Type B pancreatic cell (in vitro differentiated cells): ENCODE measurements at places on chromosomes 3 and 15.

DNA sequence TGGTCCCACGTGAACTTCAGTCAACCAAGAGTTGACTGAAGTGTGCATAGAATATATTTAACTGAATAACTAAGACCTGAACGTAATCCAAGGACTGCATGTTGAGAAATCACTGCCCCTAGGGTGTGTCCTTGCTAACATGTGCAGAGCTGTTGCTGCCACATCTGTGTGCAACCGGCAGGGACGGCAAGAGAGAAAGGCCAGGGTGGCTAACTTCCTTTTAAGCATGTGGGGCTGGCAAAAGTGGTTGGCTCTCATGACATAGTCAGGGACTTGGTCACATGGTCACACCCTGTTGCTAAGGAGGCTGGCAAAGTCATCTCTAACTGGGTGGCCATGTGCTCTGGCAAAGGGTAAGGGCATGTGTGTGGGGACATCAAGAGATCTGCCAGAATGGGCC lies 52.4 kb downstream of the GASK1A start:
- peak; percentile 37 for DNase-seq

DNA sequence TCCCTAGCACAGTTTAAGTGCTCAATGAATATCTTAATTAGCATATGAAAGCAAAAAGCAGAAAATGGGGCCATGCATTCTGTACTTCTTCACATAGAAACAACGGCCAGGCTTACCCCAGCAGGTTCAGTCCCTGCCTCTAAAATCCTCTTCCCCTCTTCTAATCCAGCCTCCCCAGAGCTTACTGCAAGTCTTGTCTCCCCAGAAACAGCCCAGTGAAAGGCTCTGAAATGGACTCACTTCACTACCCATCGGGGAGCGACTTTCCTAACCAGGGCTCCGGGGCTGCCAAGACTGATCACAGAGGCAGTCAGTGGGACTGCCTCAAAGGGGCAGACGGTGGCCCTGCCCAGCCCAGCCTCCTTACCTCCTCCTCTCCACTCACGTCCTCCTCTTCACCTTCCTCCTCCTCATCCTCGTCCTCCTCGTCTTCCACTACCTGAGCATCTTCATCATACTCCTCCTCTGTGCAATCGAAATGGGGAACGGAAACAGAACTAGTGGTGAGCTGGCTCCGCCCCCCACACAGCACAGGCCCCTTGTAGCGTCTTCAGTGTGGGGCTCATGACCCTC lies 38.0 kb downstream of the ANP32A start:
- DNase-seq: no peak

DNA sequence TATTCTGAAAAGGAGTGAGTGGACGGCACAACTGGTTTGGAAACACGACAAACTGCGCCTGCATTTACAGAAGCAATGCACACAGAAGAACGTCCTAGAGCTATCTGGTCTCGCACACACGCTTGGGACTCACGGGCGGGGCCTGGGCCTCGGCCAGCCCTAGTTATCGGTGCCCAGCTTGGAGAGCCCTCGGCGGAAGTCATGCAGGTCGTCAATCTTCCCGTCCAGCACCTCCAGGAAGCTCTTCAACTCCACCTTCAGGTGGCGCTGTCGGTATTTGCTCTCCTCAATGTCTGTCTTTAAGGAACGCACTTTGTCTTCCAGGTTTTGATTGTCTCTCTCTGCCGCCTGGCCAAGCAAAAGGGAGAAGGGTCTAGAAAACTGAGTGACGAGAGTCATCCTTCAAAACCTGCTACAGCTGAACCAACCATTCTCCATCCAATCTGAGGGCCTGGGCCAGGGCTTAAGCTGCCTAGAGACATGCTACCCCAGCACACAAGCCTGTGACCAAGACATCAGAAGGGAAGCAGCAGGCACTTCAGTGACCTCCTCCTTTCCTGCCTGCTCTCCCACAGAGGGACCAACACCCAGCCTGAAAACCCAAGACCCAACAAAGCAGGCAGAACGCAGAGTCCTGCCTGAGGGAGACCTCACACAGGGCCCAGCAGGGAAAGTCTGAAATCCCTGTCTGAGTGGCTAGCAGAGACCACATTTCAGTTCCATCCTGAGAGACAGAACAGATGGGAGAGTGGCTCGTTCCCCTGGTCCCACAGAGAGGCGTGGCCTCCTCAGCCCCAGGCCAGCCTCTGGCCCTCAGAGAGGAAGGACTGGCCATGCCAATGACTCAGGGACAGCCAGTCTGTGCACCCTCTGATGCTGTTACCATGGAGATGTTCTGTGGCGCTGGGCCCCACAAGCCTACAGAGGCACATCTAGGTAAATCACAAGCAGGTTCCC lies 40.4 kb downstream of the WHAMM start:
- DNase-seq: peak; percentile 71

DNA sequence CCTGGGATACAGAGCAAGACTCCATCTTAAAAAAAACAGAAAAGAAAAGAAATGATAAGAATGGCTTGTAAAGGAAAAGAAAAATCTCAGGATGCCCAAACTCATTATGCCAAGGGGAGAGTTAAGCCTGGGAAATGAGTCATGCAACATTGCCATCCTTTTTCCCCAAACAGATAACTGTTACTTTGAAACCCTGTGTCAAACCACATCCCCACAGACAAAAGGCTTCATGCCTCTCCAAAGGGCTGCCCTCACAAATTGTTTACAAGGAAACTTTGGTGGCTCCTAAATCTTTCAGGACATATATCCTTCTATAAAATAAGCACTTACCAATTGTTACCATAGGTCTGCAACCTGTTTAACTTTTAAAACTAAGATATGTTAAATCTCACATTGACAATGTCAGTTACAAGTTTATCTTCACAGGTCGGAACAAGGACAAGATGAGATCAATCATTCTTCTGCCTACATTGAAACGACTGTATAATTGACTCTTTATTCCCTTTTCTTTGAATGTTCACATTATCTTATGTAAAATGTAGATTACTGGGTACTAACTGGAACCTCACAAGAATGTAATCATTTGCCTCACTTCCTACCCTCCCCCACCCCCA lies 18.6 kb upstream of the SENP7 start:
- DNase-seq: no peak

DNA sequence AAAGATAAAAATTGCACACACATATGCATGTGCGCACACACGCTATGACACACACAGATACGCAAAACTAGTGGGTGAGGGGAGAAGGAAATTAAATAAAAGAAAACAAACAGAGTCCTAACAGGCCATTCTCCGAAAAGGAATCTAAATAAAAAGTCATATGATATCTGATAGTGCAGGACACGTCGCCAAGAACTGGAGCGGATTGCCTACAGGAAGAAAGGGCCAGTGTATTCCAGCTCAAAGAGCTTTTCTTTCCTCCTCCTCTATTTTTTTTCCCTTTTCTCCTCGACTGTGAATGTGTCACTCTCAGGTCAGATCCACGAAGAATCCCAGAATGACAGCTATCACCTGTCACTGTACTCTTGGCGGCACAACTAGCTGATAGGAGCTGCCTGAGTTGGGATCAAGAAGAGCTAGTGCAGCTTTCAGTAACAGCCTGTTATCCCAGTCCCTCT lies 157.8 kb downstream of the TIGIT start:
- no peak for DNase-seq

DNA sequence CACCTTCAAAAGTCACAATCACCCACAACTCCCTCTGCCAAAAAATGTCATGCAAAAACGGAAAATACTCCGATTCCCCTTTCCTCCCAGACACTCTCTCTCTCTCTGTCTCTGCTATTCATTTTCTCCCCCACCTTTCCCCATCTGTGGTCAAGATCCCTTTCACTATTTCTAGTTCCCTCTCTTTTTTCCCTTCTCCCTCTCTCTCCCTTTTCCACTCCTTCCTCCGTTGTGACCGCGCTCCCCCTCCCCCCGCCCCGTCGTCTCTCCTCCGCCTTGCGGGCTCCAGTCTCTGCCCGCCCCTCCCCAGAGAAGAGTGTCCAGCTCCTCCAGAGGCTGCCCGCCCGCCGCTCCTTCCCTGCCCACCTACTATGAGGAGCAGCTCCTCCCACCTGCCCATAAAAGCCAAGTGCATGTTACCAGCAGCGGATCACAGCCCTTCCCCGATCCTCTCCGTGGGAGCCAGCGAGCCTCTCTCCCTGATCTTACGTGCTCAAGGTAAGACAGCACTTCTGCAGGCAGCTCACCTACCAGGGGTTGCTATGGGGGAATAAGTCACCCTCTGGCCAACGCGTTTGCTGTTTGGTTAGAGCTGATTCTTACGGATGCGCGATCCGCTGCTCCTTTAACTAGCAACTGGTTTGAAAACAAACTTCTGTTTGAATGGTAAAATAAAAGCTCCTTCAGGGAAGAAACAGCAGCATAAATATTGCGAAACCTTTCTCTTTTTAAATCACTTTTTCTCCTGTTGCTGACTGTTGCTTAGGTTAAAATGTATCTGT lies at the start of gene COL8A1:
COL8A1 (plus strand) TSS at position 428 of the 782 bp plus-strand sequence. CDS start 152,089 bp downstream, outside the sequence.
- no peak for DNase-seq

- no peak for DNase-seq
Observed at GRCh38 chr3:66456711-66457173, 44.1 kb downstream of the LRIG1 start.

- DNase-seq: no peak
Observed at GRCh38 chr3:183244219-183244618, 8.8 kb upstream of the B3GNT5 start.

- DNase-seq: no peak
Observed at GRCh38 chr15:57470543-57470942, 94.2 kb downstream of the CGNL1 start.

DNA sequence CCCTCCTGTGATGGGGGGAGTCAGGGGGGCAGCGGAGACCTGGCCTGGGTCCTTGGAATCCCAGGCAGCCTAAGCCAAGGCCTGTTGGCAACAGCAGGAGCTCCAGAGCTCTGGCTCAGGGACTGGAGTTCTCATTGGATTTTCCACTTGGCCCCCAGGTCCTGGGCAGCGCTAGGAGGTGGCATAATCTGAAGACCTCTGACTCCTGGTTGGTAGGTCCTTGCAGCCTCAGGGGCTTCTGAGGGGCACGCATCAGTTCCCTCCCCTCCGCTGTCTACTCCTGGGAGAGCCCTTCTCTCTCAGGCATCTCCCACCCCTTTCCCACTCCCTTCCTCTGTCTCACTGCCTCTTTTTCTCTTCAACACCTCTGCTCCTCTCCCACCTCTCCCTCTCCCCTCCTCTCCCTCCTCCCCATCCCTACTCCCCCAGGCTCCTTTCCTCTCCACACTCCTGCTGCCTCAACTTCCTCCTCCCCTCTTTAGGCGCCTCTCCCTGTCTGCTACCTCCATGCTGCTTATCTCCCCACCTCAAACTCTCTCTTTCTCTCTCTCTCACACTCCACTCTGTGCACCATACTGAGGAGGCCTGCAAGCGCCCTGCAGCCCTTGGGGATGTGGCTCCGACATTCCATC lies 41.1 kb upstream of the SLC6A1 start:
- DNase-seq: no peak

- DNase-seq: no peak
Observed at GRCh38 chr3:139687431-139687830, 9.7 kb upstream of the NMNAT3 start.

DNA sequence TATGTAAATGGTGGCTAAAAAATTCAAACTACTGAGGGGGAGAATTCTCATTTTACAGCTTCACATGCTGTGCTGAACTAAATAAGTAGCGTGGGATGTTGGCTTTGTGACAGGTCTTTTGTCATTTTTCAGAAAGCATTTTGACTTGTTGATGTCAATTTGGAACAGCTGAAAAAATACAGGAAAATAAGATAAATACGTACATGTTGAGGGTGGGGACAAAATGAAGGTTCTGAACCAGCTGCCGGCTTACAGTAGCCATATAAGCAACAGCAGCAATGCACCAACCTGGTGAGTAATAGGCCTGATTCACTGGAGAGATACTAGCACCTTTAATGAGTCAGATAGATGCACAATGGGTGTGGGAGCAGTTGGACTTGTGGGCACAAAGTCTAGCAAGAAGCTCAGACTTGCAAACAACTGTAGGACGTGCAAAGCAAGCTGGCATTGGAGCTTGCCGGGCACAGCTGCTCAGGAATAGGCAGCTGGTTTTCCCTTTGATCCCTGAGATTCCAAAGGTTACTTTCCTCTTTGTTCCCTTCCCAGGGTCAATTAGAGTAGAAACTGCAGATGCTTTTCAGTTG lies 12.9 kb downstream of the B3GNT5 start:
- DNase-seq: no peak

GRCh38 chr15:83378921-83379578 lies 68.1 kb upstream of the SH3GL3 start:
- no peak for DNase-seq

DNA sequence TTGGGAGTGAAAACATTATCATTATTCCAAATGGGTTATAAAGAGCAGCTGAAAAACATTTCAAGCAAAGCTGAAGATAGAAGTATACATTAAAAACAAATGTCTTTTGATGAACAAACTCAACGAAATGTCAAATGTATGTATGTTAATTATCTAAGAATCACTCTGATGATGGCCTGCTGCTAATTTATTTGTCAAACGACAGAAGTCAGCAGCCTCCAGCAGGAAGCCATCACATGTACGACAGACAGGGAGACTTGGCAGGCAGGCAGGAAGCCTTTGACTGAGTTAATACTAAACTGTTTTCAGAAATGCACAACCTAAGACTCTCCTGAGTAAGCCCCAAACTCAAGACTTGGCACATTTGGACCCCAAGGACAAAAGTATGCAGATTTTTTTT lies 491.1 kb downstream of the ZNF385D start:
- DNase-seq: no peak
